ENCODE measurements at places on chromosomes 1 and 21.

GRCh38 chr1:198119906-198120305 lies 36.9 kb upstream of the NEK7 start:
- no peak for DNase-seq

DNA sequence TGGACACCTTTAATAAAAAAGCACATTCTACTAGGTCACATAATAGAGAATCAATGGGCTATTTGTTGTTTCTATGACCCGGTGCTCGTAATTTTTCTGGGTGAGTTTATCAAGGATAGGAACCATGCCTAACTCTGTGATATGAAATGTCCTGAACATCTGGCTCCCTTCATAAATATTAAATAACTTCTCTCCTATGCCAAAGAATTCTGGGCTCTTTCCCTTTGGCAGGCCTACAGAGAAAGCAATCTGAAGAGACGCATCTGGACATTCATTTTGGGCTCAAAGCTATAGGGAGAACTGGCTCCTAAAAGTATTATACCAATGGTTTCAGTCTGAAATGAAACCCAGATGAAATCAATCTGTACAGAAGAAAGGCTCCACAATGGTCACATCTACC lies 38.8 kb upstream of the ANGPTL7 start:
- no peak for DNase-seq

DNA sequence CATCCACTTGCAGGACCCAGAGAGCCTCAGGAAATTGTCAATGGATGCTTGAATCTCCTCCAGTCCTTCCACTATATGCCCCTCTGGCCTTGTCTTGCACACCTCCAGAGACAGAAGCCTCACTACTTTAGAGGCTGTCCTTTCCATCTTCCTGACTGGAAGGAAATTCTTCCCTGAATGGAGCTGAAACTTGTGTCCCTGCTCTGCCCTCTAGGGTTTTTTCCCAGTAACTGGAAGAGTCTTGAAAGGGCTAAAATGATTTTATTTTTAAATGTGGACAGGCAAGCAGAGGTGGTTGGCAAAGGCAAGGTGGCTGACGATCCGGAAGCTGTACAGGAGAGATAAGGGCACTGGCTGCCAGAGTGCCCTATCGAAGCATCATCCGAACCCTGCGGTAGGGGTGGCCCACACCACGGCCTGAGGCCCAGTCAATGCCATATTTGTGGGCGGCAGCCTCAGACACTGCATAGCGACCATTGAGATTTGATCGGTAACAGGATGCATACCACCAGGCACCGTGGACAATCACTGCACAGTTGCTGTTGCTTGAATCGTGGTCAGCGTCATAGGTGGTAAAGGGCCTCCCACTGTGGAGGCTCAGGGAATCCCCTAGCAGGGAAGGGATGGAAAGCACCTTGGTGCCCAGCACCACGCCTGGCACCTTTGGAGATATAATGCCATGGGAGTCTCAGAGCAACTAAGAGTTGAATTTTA lies 2.3 kb upstream of the MAP3K6 start:
- no peak for DNase-seq

DNA sequence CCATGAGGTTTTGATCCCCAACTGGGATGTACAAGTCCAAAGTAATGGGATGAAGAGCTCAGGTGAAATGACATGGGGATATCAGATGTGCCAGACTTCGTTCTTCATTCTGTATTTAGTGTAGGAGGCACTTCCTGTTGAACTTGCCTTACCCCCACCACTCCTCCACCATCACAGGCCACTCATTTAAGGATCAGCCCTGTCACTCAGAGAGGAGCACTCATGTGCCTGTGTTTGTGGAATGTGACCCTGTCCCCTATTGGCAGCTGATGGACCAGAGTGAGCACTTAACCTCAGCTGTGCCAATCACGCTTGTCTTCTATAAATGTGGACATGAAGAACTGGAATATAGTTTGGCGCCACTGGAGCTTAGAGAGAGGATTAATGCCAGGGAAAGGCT lies 91.4 kb upstream of the CTTNBP2NL start:
- DNase-seq, result no peak

GRCh38 chr1:234862944-234863515 lies 253.1 kb upstream of the IRF2BP2 start:
- no peak for DNase-seq

GRCh38 chr1:150021191-150021694 lies 10.7 kb upstream of the OTUD7B start:
- no peak for DNase-seq

DNA sequence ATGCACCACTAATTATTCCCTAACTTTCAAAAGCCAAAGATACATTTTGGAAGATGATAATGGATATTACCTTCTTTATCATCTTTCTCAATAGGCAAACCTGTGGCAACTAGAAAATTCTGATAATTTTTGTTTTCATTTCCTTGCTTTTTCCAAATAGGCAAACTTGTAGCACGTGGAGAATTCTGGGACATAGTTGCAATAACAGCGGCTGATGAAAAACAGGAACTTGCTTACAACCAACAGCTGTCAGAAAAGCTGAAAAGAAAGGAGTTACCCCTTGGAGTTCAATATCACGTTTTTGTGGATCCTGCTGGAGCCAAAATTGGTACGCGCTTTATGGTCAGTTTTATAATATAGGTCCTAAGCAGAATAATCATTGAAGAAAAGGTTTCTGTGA lies 1.5 kb downstream of the FPGT start:
- DNase-seq, result no peak

GRCh38 chr21:26147535-26147934 lies 23.0 kb downstream of the APP start:
- DNase-seq, result no peak

DNA sequence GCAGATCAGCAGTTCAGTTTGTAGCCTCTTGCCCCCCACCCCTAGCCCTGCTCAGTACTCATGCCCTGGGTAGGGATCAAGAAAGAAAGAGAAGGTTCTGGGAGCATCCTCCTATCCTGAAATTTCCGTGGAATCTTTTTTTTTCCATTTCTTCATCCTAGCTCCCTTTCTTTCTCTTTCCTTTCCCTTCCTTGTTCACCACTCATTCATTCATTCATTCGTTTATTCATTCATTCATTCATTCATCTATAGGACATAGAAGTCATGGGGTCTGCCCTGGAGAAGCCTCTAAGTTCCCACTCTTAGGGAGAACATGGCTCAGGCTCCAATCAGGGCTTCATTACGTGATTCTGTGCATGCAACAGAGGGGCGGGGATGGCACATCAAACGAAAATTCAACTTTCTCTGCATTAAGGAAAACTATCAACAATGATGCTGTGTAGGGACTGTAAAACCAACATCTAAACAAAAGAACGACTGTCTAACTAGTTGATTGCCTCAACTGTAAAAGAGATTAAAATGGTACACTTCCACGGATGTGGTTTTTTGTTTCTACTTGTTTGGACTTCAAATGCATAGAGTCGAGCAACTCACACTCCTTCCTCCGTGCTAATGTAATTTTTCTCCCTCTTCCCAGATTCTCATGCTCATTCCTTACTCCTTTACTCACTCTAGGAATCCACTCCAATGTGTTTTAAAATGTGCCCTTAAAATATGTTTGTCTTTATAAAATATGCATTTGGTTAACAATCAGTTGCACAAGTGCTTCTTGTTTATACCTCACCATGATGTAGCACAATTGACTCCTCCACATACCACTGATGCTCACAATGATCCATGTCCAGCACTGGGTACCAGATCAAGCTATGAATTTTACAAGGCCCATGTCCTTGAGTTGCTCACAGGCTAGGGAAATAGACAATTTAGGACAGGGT lies 101.2 kb upstream of the SLC2A1 start:
- DNase-seq, result no peak

GRCh38 chr1:245294020-245294419 lies 139.2 kb downstream of the KIF26B start:
- DNase-seq, result no peak

- no peak for DNase-seq
These were observed 80.7 kb downstream of the POU2F1 start for GRCh38 chr1:167301355-167301754.

DNA sequence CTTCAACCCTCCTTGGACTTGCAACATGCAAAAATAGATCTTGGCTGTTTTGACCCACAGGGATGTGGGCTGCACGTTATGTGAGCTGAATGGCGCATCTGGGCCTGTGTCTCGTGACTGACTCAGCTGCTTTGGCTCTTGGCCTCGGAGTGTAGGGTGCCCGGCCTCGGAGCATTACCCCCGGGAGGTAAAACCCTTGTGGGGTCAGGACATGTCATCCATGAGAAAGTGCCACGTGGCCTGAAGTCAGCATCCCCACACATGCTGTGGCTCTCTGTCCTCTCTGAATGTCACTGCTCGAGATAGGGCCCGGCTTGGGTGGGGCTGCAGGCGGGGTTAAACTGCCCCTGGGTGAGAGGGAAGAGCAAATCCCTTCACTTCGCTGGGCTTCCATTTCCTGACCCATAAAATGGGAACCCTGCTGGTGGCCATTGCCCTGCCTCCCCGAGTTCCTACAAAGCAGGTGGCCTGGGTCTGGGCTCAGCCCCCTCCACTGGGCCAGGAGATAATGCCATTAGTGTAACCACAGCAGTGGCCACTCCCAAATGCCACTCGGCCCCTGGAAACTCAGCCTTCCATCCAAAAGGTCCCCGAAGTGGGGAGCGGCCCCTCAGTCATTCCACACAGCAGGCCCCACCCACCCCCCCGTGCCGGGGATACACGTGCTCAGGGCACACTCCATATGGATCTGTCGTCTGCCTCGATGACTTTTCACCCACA lies 22.8 kb upstream of the TSPEAR start:
- no peak for DNase-seq

GRCh38 chr1:36304521-36304920 lies 1.6 kb upstream of the SH3D21 start:
- no peak for DNase-seq

- DNase-seq, result no peak
These were observed 6.1 kb upstream of the SFN start for GRCh38 chr1:26856604-26857469.

DNA sequence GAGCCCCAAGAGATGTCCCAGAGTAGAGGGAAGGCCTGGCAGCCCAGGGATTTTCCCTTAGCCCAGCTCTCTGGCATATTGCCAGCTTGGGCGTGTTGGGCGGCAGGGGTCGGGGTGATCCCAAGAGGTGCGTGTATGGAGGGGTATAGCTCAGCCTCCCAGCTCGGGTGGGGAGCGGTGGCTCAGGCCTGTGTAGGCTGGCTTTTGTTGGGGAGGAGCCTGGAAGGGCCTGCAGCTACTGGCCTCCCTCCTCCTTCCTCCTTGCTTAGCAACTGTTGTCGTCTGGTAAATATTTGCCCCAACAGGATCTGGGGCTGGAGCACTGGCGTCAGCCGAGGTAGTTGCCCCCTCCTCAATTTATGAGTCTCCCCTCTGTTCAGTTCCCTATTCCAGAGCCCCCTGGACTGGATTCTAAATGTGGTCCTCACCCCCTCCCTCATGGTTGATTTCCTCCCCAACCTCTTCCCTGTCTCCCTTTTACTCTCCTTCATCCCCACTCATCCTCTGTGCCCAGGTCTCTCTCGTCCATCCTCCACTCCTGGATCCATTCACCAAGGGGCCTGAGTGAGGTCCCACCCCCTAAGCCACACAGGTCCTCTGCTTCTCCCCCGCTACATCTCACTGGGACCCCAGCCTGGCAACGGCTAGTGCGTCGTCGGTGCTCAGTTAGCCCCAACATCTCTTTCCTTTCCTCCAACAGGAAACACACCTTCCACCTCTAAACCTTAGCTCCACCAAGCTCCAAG lies 10.3 kb upstream of the LMNA start:
- no peak for DNase-seq

DNA sequence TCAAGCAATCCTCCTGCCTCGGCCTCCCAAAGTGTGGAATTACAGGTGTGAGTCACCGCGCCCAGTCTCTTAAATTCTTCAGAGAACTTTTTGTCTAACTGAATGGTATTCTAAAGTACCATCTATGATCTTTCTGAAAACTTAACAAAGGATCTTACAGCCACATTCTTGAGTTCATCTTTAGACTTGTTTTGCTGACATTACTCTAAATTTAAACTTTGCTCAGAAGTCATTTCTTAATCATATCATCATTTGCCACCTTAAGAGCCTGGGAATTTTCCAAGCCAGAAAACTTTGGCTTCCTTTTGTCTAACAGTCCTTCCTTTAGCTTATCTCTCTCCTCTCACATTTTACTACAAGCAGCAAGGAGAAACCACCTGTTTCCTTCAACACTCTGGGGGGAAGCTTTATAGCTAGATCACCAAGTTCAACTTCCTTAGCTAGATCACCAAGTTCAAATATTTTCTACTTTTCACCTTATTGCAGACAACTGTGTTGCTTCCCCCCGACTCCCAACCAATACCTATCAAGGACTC lies 5.4 kb upstream of the ZBTB8A start:
- no peak for DNase-seq

DNA sequence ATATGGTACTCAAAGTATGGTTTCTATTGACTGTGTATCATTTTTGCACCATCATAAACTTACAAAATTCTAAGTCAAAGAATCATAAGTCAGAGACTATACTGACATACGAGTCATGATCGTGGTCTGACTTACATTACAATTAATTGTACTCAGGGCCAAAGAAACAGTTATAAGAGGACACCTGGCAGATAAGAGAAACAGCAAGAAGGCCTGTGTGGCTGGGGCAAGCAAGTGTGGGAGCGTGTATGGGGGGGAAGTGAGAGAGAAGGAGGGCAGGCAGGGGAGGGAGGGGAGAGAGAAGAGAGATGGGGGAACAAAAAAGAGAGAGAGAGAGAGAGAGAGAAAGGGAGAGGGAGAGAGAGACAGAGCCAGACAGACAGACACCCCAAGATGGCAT lies 70.9 kb downstream of the RERE start:
- DNase-seq, result no peak

GRCh38 chr1:100539836-100540536 lies 2.0 kb downstream of the GPR88 start:
- no peak for DNase-seq

GRCh38 chr1:166673722-166674121 lies 165.6 kb upstream of the POGK start:
- no peak for DNase-seq

GRCh38 chr1:39977202-39977601 lies 22.3 kb downstream of the MFSD2A start:
- no peak for DNase-seq

- DNase-seq, result no peak
These were observed 7.3 kb upstream of the SEC16B start for GRCh38 chr1:177977141-177977540.

GRCh38 chr1:56573311-56573710 lies 6.1 kb downstream of the PLPP3 start:
- no peak for DNase-seq

GRCh38 chr1:8969937-8970336 lies 24.3 kb downstream of the CA6 start:
- DNase-seq, result no peak

- DNase-seq, result no peak
These were observed 33.6 kb downstream of the RGS8 start for GRCh38 chr1:182650678-182651338.

All from GM19239 (cell line).